ENCODE measurements at places on chromosomes 13 and 19.
A peak's percentile ranks its signal among the peaks of the same experiment; 100 is the strongest.

DNA sequence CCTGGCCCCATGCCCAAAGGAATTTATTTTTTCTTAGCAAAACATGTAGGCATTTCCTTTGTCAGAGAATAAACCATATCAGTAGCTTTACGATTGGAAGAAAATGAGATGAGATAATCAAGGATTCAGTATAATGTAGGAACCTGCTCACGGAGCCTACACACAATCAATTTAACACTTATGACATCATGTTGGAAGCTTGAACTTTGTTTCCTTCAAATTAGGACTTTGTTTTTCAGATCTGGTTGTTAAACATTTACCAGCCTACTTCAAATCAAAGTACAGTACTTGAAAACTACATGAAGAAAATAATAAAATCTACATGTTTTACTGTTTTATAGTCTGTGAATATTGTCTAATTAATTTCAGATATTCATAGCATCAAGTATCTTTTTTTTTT is 639.0 kb upstream of the ATXN8OS start:
- DNase-seq, result no peak

DNA sequence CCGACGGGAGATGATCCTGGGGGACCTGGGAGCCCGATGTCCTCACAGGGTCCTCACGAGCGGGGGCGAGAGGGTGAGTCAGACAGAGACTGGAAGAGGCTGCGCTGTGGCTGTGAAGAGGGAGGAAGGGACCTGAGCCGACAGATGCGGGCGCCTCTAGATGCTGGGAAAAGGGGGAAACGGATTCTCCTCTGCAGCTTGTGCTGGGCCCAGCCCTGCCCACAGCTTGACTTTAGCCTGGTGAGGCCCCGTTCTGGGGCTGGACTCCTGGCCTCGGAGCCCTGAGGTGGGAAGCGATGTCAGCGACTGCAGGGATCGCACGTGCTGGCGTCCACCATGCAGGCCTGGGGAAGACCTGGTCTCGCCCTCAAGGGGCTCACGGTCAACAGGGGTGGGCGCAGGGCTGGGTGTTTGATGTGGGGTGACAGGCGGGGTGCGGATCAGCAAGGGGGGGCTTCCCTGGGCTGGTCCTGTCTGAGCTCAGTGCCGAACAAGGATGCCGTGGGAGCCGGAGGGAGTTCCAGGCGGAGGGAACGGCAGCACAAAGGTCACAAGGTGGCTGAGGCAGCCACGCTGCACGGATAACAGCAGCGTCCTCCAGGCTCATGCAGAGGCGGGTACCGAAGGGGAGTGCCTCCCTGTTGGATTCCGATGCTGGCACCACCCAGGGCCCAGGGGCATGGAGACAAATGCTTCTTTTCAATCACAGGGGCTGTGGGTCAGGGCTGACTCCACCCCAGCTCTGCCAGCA is 31.8 kb downstream of the PIP5K1C start:
- no peak for DNase-seq

DNA sequence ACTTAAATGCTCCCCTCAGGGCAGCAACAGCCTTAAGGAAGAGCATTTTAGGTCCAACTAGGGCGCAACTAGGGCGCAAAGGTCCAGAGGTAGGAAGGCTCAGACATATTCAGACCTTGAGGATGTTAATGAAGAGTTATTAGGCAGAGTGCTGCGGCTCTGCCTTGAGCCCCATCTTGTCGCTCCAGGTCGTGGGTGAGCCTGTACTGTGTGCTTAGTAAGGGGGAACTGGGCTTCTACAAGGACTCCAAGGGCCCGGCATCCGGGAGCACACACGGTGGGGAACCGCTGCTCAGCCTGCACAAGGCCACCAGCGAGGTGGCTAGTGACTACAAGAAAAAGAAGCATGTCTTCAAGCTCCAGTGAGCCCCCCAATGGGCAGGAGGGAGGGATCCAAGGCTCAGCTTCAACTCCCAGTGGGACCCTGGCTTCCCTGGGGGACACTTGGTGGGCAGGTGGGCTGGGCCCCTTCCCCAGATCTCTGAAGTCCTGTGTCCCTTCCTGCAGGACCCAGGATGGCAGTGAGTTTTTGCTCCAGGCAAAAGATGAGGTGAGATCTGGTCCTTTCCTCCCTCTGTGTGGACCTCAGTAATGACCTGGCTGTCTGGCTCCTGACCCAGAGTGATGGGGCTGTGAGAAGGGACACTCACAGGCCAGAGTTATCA is 4.7 kb upstream of the SHKBP1 start:
- no peak for DNase-seq

- no peak for DNase-seq
Observed at GRCh38 chr19:8115805-8116396, 33.5 kb downstream of the FBN3 start.

- DNase-seq, result no peak
Observed at GRCh38 chr19:52742516-52742915, 7.7 kb upstream of the ZNF611 start.

DNA sequence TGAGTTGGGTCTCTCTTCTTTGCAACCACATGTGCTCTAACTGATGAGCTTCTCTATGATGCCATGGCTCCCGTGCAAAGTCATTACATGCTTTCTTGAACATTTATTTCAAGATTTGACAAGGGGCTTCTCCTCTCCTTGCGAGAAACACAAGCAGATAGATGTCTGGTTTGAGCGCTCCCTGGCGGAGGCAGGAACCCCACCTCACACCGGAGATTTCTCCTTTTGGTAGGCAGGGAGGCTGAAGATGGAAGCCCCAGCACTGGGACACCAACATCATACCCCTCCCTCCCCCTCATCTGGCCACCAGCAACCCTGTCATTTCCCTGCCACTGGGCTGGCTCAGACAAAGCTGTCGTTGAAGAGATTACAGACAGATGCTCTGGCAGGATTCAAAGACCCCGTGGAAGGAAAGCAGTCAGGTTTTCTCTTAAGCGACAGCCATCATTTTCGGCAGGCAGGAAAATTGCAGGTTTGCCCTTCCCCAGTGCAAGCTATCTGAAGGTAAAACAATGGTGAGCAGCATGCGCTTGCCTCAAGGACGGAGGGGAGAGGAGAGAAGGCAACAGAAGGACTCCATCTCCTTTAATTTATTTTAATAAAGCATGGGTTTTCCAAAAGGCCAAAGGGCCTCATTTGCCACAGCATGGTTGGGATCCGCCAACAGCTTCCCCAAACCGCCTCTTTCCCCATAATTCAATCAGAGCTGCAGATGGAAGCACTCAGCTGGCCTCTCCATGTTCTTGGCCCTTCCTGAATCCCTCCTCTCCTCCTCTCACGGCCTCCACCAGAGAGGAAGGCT is 344.1 kb upstream of the TSHZ3 start:
- DNase-seq, result no peak

DNA sequence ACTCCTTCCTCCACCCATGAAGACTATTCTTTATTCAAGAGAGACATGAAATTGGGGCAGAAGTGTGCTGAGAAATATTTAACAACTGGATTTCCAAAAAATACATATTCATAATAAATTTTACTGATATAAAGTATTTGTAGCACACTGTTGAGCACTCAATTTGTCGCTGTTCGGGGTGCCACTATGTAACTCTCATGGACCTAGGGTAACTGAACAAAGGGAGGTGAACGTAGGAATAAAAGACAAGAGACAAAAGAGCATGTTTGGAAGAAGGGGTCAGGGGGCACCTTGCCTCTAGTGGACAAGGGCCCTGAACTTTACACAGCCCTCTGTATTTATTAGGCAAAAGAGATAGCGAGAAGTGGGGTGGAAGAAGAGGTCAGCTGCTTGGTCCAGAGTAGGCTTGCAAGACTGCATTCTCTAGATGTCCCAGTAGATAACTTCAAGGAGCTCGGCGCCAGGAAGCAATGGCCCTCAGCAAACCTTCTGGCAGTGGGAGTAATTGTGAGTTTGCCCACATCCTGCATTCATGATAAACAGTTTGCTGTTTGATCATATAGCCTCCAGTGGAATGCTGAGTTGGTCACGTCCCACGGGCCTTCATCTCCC is 4.5 kb upstream of the ZNF175 start:
- DNase-seq, result no peak

DNA sequence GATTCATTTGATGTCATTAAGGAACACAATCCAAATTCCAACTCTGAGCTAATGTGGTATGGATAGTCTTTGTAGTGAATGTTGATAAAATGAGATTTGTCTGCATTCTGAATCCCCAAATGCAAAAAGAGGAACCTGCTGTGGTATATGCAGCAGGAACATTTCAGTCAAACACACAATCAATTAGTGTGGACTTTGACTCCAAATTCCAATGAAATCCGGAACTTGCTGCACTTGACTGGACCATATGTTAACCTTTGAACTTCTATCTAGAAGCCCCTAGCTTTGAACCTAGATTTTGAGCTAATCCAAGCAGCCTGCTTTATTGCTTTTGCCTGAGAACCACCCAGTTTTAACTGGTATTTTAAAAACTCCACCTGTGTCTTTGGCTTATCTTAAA is 341.3 kb downstream of the SPRY2 start:
- no peak for DNase-seq

DNA sequence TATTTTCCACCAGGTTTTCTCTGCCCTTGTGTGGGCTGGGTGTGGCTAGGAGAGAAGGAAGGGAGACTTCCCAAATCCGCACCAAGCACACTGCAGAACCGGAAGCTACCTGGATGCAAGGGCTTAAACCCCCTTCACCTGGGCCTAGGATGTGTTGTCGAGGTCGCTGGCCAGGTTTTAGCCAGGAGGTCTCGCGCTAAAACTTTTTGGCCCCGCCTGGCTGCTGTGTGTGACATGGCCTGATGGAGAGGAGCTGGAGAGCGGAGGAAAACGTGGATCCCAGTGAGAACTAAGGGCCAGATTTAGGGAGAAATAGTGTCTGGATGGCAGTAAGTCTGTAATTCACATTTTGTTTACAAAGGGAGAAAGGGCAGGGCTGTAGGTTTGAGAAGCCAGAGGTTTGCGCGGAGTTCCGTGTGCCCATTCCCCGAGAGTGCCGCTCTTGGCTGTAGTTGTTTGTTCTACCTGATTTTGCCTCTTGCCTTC is 3.1 kb upstream of the TSHZ3 start:
- DNase-seq, result no peak

- no peak for DNase-seq
Observed at GRCh38 chr19:55085923-55086715, 10.4 kb downstream of the EPS8L1 start.

DNA sequence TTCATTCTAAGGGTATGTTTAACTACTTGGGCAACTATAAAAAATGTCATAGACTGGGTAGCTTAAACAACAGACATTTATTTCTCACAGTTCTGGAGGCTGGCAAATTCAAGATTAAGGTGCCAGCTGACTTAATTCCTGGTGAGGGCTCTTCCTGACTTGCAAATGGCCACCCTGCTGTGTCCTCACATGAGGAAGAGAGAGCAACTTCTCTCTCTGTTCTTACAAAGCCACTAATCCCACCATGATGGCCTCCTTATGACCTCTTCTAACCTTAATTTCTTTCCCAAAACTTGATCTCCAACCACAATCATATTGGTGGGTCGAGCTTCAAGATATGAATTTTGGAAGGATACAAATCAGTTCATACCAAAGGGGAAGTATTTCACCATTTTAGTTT is 399.0 kb downstream of the DCT start:
- DNase-seq, result no peak

- DNase-seq, result no peak
Observed at GRCh38 chr19:56740501-56740900, 68.9 kb upstream of the ZNF835 start.

GRCh38 chr13:85432881-85433280 is 366.3 kb downstream of the SLITRK6 start:
- no peak for DNase-seq

DNA sequence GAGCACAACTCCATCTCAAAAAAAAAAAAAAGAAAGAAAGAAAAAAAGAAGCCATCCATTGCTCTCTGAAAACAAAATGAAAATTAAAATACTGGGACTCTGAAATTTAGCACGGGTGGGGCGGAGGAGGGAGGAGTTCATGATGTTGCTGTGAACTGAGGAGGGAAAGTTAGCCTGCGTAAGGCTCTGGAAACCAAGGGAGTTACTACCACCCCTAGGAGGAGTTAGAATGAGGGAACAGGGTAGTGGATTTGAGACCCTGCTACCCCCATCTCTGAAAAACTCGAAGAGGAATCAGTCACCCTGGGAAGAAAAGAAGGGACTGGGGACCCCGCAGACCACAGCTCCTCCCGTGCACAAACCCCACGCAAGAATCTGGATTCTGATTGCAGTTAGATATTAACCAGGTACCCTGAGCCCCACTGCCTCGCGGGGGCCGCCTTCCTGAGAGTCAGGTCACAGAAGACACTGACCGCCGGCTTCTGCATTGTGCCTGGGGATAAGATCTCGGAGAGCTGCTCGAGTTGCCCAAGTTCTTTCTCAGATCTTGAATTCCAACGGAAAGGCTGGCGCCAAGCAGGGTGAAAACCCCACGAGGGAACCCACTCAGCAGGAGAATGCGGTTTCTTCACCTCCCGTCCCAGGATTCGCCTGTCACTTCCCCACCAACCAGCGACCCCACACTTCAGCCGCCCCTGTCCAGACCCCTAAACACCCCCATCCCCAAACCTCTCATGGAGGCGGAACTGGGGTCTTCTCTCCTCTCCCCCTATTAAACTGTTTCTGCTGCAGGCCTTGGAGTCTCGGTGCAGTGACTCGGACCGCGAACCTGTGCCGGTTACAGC is 870 bp downstream of the ZNF442 start:
- peak; percentile 18 for DNase-seq

Data from suppressor macrophage (primary cell).